ENCODE measurements at places on chromosomes 3 and 15. TPM values are rescaled to one million over a fixed set of nuclear protein-coding genes. Genes with fewer than 3 reads are reported as not detected.

The NR2F2 gene
- total RNA-seq: 0.38 TPM

The TM4SF1 gene
- total RNA-seq: 1.0 TPM

The SMAD6 gene
- total RNA-seq: 0.51 TPM

The CIDEC gene
- total RNA-seq: not detected

The WDR93 gene
- 0.35 TPM for total RNA-seq

The C2CD4B gene
- not detected for total RNA-seq

The GPR156 gene
- 0.09 TPM for total RNA-seq

- H3K27me3 ChIP-seq: no peaks in the 10 kb centered on the region
- no peak overlapping the region for H3K4me3 ChIP-seq
- no peak for DNase-seq
- H3K4me1 ChIP-seq: no peaks in the 10 kb centered on the region
Observed at GRCh38 chr15:53114960-53115359, 324.8 kb upstream of the ONECUT1 start.

GRCh38 chr3:186121968-186122367 lies 13.1 kb upstream of the ETV5 start:
- H3K27me3 ChIP-seq: peaks cover 10% of the 10 kb centered on the region
- H3K4me1 ChIP-seq: no peaks in the 10 kb centered on the region
- no peak overlapping the region for H3K27ac ChIP-seq
- no peak for DNase-seq

GRCh38 chr3:81764665-81765064 lies 3.2 kb upstream of the GBE1 start:
- H3K4me3 ChIP-seq: no peak overlapping the region
- H3K27me3 ChIP-seq: no peaks in the 10 kb centered on the region
- H3K4me1 ChIP-seq: peaks cover 3% of the 10 kb centered on the region
- H3K36me3 ChIP-seq: no peaks in the 10 kb centered on the region

DNA sequence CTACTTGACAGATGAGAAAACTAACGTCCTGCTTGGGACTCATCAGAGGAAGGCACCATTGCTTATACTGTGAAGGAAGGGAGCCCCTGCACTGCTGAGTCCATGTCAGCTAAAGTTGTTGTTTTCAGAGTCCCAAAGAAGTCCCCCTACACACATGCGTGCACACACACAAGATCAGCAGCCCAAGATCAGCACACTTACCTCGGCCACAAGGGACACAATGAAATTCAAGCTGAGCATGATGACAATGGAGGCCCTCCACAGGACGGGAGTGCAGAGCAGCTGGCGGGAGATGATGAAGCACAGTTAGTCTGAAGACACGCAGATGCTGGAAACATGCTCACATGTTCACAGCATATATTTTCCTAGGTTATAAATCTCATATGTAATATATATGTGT lies 28.6 kb upstream of the ATP13A5 start:
- no peaks in the 10 kb centered on the region for H3K27me3 ChIP-seq
- H3K27ac ChIP-seq: no peak overlapping the region
- no peak for DNase-seq
- no peak overlapping the region for H3K4me3 ChIP-seq

GRCh38 chr3:39502838-39503145 lies 35.3 kb downstream of the MOBP start:
- no peaks in the 10 kb centered on the region for H3K4me1 ChIP-seq
- no peaks in the 10 kb centered on the region for H3K36me3 ChIP-seq
- no peak overlapping the region for H3K4me3 ChIP-seq
- no peak for DNase-seq
- H3K27ac ChIP-seq: no peak overlapping the region

DNA sequence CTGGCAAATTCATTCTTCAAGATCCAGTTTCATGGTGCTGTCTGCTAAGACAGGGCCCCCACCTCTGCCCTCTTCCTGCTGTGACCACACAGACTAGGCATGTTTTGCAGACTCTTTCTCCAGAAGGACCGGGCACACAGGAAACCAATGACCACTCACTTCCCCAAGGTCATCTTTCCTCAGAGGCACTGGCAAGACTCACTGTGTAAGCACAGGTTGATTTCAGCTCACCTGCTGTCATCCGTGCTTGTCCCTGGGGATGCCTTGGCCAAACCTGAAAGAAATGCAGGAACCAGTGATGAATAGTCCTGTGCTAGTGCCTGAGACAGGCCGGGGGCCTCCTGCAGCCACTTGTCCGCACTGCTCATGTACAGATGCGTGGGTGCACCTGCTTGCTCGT lies 33.5 kb downstream of the ALS2CL start:
- no peak for DNase-seq
- no peaks in the 10 kb centered on the region for H3K4me1 ChIP-seq
- H3K27me3 ChIP-seq: peaks cover 21% of the 10 kb centered on the region

DNA sequence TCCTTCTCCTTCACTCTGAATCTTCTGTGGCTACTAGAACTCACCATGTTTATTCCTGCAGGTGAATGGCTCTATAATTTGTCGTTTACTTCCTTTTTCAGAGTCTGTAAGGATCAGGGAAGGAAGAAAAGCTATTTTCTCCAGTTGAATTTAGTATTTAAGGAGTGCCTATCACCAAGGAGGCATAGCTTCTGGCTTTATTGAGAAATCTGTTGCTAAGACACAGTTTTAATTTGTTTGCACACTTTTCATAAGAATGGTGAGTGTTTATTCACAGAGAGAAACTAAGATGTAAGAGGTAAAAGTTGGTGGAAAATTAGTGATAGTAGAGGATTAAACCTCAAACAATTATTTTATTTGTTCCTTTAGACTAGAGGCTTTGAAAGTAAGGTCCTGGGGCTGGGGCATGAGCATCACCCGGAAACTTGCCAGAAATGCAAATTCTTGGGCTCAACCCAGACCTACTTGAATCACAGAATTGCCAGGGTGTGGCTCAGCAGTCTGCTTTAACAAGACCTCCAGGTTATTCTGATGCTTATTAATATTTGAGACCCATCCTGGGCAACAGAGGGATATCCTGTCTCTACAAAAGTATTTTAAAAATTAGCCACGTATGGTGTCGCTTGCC lies 461.3 kb downstream of the AGBL1 start:
- DNase-seq: no peak
- H3K27me3 ChIP-seq: no peaks in the 10 kb centered on the region
- no peaks in the 10 kb centered on the region for H3K36me3 ChIP-seq
- H3K27ac ChIP-seq: no peak overlapping the region

DNA sequence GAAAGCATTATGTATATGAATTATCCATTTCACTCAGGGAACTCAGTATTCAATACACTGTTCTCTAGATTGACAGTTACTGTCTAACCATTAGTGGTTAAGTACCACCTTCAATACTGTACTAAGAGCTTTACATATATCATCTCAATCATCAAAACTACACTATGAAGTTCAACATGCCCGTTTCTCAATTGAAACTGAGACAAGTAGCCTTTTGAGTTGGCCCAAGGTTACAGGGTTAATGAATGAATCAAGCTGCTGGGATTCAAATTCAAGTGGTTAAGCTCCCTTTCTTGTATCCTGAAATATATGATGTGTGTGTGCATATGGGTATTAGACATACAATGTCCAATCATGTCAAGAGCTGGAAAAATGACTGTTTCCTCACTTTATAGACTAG lies 5.8 kb downstream of the TASOR start:
- peaks cover 12% of the 10 kb centered on the region for H3K4me1 ChIP-seq
- no peaks in the 10 kb centered on the region for H3K27me3 ChIP-seq
- no peak overlapping the region for H3K4me3 ChIP-seq
- DNase-seq: no peak
- H3K27ac ChIP-seq: no peak overlapping the region

DNA sequence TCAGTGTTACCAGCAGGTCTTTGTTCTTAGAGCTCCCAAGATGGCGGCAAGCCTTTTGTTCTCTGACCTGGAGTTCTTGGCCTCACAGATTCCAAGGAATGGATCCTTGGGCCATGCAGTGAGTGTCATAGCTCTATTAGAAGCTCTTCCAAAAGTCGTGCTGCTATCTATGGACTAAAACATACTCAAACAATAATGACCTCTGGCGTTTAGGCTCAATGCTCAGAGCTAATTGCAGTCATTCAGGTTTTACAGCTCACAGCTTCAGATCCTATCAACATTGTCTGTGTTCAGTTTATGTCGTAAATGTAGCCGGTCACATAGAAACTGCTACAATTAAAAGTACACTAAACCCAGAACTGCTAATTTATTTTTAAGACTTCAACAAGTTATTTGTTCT lies 22.2 kb downstream of the CCRL2 start:
- H3K4me1 ChIP-seq: peaks cover 5% of the 10 kb centered on the region
- no peak for DNase-seq
- H3K27me3 ChIP-seq: no peaks in the 10 kb centered on the region
- H3K4me3 ChIP-seq: no peak overlapping the region
- no peak overlapping the region for H3K27ac ChIP-seq

Data from T-cell (primary cell).